ENCODE measurements at places on chromosomes 4 and X.

DNA sequence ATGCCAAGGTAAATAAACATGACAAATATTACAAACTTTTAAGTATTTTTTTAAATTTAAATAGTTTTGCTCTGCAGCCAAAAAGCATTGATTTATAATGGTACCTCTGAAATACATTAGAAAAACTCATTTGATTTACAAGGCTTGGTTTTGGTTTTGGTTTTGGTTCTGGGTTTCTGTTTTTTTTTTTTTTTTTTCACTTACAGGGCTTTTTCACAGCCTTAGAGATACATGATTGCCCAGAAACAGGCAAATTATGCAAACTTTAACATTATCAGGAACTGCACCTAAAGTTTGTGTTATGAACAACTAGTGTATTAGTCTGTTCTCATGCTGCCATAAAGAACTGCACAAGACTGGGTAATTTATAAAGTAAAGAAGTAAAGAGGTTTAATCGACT, 196.4 kb upstream of the DDX53 start:
- H3K27ac ChIP-seq, result no peak overlapping the region
- H3K4me3 ChIP-seq, result no peak overlapping the region
- no peak for DNase-seq

DNA sequence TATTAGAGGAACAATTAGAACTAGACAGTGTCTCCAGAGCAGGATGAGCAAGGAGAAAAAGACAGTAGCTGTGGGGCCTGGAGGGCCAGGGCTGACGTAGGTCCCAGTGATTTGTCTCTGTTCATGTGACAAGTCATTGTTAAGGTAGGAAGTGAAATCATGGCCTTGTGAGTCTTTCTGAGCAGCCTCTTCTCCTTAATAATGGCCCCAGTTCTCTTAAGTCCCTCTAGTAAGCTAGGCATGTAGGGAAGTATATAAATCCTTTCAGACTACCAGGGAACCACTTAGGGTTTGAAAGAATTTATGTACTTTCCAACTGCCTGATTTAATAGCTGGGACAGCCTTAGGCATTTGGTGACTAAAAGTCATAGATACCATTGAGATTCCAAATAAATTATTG, 133.0 kb downstream of the KLHL8 start:
- H3K27ac ChIP-seq, result no peak overlapping the region
- H3K27me3 ChIP-seq, result no peaks in the 10 kb centered on the region
- H3K36me3 ChIP-seq, result no peaks in the 10 kb centered on the region
- no peak overlapping the region for H3K4me3 ChIP-seq

- H3K4me1 ChIP-seq, result no peaks in the 10 kb centered on the region
- no peak overlapping the region for H3K27ac ChIP-seq
- no peaks in the 10 kb centered on the region for H3K27me3 ChIP-seq
- no peak for DNase-seq
- no peak overlapping the region for H3K4me3 ChIP-seq
- H3K36me3 ChIP-seq, result no peaks in the 10 kb centered on the region
Measured at GRCh38 chr4:152372444-152372843, 163.4 kb downstream of the FBXW7 start.

GRCh38 chr4:26609391-26609790, 25.5 kb downstream of the TBC1D19 start:
- H3K4me1 ChIP-seq, result no peaks in the 10 kb centered on the region
- H3K36me3 ChIP-seq, result no peaks in the 10 kb centered on the region
- no peak overlapping the region for H3K4me3 ChIP-seq
- DNase-seq, result no peak
- H3K27me3 ChIP-seq, result no peaks in the 10 kb centered on the region

DNA sequence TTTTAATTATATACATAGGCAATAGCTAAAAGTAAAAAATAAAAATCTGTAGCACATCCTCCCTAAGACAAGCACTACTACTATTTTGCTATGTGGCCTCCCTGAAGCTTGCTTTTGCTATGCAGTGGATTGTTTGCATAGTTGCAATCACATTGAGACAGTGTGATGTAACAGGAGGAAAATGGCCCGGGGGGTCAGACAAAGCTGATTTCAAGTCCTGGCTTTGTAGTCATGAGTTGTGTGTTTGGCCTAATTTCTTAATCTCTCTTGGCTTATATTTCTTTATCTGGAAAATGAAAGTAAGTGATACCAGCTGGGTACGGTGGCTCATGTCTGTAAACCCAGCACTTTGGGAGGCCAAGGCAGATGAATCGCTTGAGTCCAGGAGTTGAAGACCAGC, 166.6 kb downstream of the LHFPL1 start:
- H3K4me1 ChIP-seq, result no peaks in the 10 kb centered on the region
- H3K27me3 ChIP-seq, result no peaks in the 10 kb centered on the region
- DNase-seq, result peak; percentile 19
- H3K4me3 ChIP-seq, result no peak overlapping the region

DNA sequence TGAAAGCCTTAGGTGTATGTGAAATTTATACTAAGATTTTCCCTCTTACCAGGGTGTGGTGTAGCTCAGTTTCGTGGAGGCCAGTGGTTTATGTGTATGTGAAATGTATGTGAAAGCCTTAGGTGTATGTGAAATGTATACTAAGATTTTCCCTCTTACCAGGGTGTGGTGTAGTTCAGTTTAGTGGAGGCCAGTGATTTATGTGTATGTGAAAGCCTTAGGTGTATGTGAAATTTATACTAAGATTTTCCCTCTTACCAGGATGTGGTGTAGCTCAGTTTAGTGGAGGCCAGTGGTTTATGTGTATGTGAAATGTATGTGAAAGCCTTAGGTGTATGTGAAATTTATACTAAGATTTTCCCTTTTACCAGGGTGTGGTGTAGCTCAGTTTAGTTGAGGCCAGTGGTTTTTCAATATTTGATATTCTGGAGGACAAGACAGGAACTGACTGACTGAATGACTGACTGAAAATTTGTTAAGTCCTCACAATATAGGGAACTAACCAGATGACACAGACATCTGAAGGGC, 143.7 kb downstream of the NEXMIF start:
- no peak for DNase-seq
- no peak overlapping the region for H3K4me3 ChIP-seq
- H3K36me3 ChIP-seq, result no peaks in the 10 kb centered on the region
- no peaks in the 10 kb centered on the region for H3K27me3 ChIP-seq
- no peaks in the 10 kb centered on the region for H3K4me1 ChIP-seq

GRCh38 chr4:44772340-44772739, 46.0 kb upstream of the GNPDA2 start:
- no peaks in the 10 kb centered on the region for H3K27me3 ChIP-seq
- H3K27ac ChIP-seq, result no peak overlapping the region
- no peak for DNase-seq

DNA sequence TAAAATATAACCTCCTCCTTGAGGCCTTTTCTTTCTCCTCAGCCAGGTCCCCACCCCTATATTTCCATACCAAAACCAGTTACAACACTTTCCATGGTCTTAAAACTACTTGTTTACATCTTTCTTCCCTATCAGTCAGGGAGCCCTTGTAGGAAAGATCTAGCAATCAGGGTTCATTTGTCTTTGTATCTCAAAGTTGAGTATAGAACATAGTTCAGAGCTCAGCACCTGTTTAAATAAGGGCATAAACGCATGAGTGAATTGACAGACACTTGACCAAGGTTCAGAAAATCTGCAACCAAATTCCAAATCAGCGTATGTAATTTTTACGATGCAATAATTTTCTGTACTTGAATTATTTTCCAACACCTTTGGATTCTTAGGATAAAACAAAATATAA, 352.2 kb upstream of the MAGEB16 start:
- no peaks in the 10 kb centered on the region for H3K27me3 ChIP-seq
- H3K27ac ChIP-seq, result no peak overlapping the region
- DNase-seq, result no peak
- H3K36me3 ChIP-seq, result no peaks in the 10 kb centered on the region

DNA sequence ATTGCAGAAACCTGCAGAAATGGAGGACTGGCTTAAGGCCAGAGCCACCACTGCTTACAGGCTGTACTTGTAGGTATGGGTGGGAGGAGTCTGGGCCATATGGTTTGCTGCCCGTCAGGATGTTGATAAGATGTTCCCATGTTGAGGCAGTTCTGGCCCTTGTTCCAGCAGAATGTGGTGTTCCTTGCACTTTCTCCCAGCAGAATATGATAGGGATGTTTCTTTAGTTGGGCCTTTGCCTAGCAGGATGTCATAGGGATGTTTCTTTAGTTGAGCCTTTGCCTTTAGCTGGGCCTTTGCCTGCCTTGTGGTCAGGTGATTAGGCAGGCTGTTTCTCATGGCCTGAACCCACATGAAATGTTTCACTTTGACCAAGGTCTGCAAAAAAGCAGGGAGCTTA, 139.1 kb upstream of the PAQR3 start:
- H3K27me3 ChIP-seq, result no peaks in the 10 kb centered on the region
- no peaks in the 10 kb centered on the region for H3K36me3 ChIP-seq
- no peak overlapping the region for H3K27ac ChIP-seq
- no peaks in the 10 kb centered on the region for H3K4me1 ChIP-seq
- no peak for DNase-seq

- H3K27ac ChIP-seq, result no peak overlapping the region
- H3K36me3 ChIP-seq, result no peaks in the 10 kb centered on the region
- no peak for DNase-seq
- no peak overlapping the region for H3K4me3 ChIP-seq
- no peaks in the 10 kb centered on the region for H3K4me1 ChIP-seq
Measured at GRCh38 chrX:41933546-41933945, 10.2 kb upstream of the CASK start.

GRCh38 chrX:30309139-30309571, at the start of gene NR0B1:
NR0B1 (minus strand) TSS chrX:30309390; CDS start chrX:30309363, 27 bp downstream.
- no peak for DNase-seq
- no peaks in the 10 kb centered on the region for H3K36me3 ChIP-seq
- H3K4me1 ChIP-seq, result no peaks in the 10 kb centered on the region
- H3K4me3 ChIP-seq, result peak within 1 kb of the TSS; percentile 22
- peaks cover 3% of the 10 kb centered on the region for H3K27me3 ChIP-seq

DNA sequence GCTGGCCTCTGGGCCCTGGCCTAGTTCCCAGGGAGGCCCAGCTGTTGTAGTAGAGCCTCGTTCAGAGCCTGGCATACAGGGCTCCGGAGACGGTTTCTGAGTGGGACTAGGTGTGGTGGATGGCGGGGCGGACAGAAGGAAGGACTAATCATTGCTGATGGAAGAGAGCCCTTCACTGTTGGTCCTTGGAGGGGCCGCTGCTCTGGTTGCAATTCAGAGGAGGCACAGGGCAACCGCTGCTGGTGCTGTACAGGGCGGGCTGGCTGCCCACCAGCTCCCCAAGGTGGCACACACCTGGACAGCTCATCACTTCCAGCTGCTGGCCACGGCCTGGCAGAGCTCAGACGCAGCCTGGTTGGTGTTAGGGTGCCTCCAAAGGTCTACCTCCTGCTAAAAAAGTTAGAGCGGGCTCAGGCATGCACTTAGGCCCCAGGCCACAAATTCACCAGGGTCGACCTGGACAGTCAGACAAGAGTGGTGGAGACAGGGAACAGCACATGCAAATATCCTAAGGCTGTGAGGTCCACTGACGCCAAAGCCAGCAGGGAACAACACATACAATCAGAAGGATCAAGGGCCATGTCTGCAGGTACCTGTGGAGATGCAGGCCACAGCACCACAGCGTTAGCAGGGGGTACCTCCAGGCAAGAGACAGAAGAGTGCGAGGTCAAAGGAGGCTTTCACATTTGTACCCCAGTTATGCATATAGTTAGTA, 7.5 kb upstream of the RNF4 start:
- no peaks in the 10 kb centered on the region for H3K36me3 ChIP-seq
- H3K27ac ChIP-seq, result no peak overlapping the region
- H3K27me3 ChIP-seq, result no peaks in the 10 kb centered on the region
- no peak for DNase-seq
- peaks cover 5% of the 10 kb centered on the region for H3K4me1 ChIP-seq

DNA sequence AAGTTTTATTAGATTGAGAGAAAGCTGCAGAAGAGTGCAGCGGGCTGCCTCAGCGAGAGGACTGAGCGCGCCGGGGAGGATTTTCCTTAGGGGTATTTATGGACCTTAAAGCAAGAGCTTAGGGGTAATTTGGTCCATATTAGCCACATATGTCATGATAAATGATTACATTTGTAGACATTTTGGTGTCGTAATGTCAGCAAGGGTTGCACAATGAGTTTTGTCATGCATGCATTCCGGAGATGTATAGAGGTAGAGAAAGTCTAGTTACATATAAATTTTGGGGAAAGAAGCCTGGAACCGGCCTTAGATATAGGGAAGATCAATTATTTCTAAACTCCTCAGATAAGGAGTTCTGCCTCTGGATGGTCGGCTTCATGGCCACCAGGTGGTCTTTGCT, 10.0 kb downstream of the MGST2 start:
- no peaks in the 10 kb centered on the region for H3K27me3 ChIP-seq
- H3K36me3 ChIP-seq, result no peaks in the 10 kb centered on the region
- H3K4me1 ChIP-seq, result no peaks in the 10 kb centered on the region
- no peak for DNase-seq

- H3K36me3 ChIP-seq, result no peaks in the 10 kb centered on the region
- no peak overlapping the region for H3K27ac ChIP-seq
- DNase-seq, result no peak
- H3K4me3 ChIP-seq, result no peak overlapping the region
- H3K27me3 ChIP-seq, result no peaks in the 10 kb centered on the region
Measured at GRCh38 chr4:167883266-167883665, 209.1 kb upstream of the ANXA10 start.

Measured in breast epithelium (tissue), 4 donors.